Vagina (tissue), 2 donors: ENCODE measurements at places on chromosomes 6 and 20.

GRCh38 chr6:53529324-53530036, 15.4 kb downstream of the GCLC start:
- no peak for DNase-seq

DNA sequence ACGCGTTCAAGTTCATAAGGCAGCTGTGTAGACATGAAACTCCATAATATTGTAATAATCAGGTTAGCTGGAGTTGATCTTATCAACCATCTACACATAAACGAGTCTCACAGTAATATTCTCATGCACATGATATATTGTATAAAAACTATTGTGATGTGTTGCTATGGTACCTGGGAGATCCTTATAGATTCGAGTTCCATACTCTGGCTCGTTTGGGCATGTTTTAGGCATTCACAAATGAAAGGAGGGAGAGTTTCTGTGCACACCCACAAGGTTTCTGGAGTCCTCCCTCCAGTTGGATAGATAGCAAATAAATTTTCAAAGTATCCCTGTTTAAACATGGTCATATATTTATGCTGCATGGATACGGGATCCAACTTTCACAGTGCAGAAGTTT, 567.5 kb upstream of the SLC35B3 start:
- DNase-seq: no peak

DNA sequence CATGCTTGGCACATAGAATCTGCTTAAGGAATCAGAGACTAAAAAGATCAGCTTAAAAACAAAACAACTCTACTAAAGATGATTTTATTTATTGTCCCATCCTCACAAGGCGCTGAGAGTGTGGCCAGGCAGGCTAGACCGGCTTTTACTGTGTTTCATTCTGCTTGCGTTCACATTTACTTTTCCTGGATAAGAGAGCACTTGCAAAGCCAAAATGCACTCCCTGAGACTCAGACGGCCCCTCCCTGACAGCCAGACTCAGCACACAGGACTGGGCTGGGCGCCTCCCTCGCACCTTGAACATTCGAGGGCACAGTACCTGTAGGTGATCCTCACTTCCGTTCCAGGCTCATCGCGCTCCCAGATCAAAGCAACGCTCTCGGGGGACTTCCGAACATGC, 10.2 kb downstream of the ACSS1 start:
- DNase-seq: no peak

DNA sequence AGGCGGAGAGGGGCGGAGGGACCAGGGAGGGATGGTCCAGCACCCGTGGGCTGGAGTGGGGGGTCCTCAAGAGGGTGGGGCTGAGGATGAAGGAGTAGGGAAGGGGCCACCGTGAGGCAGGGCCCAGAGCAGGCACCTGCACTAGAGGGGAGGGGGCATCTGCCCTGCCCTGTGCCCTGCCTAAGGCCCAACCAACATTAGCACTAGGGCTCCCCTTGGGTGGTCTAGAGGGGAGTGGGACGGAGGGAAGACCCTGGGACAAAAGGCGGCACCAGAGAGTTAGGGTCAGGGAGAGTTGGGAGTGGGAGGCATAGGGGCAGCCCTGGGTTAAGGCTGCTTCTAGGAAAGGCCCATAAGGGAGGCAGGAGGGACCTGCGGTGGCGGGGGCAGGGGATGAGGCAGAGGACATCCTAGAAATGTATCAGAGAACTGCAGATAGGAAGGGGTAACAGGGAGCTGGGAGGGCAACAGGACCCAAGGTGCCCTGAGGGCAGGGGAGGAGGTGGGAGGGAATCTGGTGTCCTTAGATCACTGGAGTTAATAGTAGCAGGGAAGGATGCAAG, 24.5 kb downstream of the HLA-F start:
- no peak for DNase-seq

DNA sequence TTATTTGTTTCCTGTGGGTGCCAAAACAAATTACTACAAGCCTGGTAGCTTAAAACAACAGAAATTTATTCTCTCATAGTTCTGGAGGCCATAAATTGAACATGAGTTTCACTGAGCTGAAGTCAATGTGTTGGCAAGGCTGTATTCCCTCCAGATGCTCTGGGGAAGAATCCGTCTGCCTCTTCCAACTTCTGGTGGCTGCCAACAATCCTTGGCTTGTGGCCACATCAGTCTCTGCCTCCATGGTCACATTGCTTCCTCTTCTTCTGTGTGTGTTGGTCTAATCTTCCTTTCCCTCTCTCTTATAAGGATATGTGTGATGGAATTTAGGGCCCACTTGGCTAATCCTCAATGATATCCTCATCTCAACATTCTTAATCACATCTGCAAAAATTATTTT, 92.8 kb upstream of the EPB41L1 start:
- DNase-seq: no peak

DNA sequence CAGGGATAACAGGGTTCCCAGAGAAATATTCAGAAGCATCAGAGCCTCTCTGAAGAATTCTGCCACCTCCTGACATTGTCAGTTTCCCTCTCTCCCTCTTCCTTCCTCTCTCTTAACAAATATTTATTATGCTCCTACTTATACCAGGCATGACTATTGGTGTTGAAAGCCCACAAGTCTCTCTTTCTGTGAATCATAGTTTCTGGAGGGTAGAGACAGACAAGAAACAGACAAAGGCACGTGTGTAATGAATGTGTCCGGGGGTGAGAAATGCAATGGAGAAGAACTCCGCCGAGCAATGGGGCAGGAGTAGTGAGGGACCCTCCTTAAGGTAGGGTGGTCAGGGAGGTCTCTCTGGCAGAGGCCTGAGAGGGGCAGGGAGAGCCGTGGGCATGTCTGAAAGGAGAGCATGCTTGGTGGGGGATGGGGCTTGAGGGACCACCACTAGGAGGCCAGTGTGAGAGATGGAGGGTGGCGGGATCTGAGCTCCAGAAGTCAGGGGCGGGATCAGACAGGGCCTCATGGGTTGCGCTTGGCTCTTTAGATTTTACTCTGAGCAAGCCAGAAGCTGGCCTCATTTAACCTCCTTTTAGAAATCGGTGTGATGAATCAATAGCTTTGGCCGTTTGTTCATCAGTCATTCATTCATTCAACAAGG, 57.3 kb downstream of the EYA2 start:
- no peak for DNase-seq

GRCh38 chr6:155314773-155315515, 660 bp upstream of the TFB1M start:
- no peak for DNase-seq

DNA sequence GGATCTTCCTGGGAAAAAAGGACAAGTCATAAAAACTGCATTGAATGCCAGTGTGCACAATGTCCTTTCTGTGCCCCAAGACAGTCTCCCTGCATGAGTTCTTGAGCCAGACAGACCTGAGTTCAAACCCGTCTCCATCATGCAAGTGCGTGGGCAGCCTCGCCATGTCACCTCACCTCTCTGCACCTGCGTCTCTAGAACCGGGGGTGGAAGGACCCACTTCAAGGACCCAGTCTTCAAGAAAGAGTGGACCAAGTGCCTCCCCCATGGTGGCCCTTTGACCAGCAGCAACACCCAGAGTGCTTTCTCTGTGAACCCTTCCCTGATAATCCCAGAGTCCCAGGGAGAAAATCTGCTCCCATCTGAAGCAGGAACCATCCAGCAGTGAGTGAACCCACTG, 23.5 kb upstream of the ANGPT4 start:
- DNase-seq: no peak
